ENCODE measurements at places on chromosomes 16 and 17.

DNA sequence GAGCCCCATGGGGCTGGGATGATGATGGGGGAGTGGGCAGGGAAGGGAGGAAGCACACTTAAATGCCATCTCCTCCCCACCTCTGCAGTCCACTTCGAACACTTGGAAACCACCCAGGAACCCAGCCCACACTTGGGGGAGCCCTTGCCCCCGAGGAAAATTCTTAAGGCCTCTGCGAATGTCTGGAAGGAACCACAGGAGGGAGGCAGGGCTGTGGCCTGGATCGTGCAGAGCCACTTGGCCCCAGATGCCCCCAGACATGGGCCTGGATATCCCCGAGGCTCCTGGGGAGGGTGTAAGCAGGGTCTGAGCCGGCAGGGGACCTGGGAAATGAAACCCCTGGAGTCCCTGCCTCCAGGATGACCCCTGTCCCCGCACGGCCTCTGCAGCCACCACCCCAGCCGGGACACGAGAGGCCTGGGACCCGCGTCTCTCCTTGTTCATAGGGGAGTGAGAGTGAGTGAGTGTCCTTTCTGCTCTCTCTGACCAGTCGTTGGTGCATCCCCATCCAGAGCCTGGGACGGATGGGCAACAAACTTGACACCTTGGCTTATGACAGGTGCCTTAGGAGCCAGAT, 11.8 kb upstream of the MTSS2 start:
- no peak for DNase-seq

DNA sequence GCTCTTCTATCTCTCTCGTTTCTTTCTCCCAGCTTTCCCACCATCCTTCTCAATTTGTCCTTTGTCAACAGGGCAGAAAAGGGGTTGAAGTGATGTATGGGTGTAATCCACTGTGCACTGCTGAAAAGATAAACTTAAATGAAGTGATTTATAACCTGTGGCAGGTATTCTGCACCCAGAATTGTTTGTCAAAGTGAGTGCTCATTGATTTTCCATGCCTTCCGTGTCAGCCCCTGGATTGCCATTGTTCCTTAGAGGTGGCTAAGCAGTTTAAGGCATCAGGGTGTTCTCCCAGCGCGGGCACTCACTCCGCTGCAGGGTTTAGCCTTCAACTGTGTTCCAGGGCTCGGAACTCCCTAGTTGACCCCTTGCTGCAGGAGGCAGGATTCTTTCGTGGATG, 82.9 kb downstream of the PITPNC1 start:
- no peak for DNase-seq

DNA sequence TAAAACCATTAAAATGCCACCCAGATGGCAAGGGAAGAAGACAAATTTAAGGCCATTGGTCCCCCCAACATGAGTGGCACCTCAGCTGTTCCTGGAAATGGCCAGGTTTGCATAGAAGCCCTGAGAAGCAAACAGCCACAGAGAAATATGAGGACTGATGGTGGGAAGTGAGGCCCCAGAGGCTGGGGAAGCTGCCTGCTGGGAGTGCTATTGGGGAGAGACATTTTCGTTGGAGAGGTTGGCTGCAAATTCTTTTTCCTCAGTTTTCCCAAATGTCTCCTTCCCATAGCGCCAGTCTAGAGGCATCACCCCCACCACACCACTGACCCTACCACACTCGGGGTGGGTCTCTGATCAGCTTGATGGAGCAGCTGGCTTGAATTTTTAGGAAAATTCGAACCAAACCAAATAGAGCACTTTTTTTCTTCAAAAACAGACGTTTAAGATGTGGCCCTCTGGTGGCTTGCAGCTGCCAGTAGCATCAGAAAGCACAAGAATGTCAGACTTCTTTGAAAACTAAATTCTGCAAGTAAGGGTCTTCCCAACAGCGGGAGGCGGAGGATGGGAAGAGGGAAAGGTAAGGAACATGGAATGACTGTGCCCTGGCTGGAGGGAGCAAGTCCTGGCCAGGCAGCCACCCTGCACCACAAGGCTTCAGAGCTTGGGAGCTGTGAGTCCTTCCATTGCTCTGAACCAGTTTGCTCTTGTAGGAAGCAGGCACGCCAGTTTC, 13.2 kb upstream of the SLC12A3 start:
- DNase-seq, result no peak

- no peak for DNase-seq
These were observed 28.1 kb downstream of the HEATR3 start for GRCh38 chr16:50093607-50094539.

- DNase-seq, result no peak
These were observed 15.4 kb downstream of the NAA60 start for GRCh38 chr16:3458852-3459361.

DNA sequence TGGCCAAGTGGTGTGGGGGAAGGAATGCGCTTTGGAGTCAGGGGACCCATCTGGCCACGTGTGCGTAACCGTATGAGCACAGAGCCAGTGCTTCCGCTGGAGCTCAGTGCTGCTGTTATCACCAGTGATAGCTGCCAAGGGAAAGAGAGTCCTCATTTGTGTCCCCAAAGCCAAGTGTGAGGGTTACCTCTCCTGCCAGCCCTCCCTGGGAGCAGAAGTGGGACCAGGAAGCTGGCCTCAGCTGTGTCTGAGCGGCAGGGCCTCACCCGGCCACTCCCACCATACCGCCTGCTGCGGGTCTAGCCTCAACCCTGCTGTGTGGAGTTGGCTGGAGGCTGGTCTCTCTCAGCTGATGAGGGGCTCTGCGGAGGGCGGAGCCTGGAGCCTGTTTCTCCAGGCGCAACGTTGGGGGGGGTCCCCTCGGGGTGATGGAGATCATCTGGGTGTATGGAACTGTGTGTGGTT, 44.5 kb downstream of the MEAK7 start:
- DNase-seq, result no peak

- no peak for DNase-seq
These were observed 712.8 kb downstream of the CDH8 start for GRCh38 chr16:61323456-61323855.

DNA sequence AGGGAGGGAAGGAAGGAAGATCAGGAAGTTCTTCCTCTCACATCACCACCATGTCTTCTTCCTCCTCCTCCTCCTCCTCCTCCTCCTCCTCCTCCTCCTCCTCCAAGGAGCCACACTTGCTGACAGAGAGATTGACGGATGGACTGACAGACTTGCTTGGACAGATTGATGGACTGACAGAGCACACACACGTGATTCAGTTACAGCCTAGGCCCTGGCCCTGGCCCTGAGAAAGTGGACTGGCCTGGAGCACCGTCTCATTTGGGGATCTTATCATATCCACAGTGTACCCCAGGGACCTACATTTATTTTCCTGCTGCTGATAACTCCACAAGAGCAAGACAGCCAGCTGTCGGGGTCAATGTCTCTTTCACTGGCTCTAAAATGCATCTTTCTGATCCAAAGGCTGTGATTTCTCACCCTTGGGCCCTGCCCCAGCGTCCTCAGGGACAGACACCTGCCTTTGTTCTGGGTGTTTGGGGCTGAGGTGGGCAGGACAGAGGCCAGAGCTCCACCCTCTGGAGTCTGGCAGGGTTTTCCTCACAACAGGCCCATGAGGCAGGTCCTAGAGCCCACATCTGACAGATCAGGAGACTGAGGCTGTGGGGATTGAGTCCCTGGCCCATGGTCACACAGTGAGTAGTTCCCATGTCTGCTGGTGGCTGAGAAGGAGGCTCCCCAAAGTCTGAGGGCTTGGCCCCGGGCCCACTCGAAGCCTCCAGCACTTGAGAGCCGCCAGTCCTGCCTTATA, 2.3 kb upstream of the P2RX1 start:
- no peak for DNase-seq

GRCh38 chr17:9700136-9700535, 54.8 kb downstream of the USP43 start:
- DNase-seq, result no peak

DNA sequence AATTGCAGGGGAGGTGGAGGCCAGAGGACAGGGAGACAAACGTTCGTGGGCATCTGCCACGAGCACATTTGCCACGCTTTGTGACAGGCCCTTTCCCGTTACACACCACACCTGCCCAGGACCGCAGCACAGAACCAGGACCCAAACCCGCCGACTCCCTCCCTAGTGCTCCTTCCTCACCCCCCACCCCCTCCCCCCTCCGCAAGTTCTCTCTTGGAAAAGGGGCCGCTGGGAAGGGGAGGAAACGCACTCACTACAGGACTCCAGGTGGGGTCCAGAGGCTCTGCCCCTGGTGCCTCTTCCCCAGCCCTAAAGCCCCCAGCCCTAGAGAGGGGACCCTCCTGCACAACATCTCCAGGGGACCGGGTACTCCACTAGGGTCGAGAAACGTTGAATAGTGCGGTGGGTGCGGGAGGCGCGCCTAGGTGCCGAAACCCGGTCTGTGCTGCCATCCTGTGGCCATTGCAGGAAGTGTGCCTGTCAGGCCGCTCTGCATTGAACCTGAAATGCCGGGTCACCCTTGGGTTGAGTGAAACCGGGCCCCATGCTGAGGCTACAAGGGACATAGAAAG, 21.9 kb upstream of the EIF1 start:
- DNase-seq, result no peak

GRCh38 chr17:15943971-15944758, 765 bp upstream of the ADORA2B start:
- DNase-seq, result no peak
